Effector memory CD8-positive, alpha-beta T cell (primary cell): ENCODE measurements at places on chromosomes 7 and 10.
A peak's percentile ranks its signal among the peaks of the same experiment; 100 is the strongest.

- no peak overlapping the region for H3K4me3 ChIP-seq
- no peaks in the 10 kb centered on the region for H3K4me1 ChIP-seq
- no peaks in the 10 kb centered on the region for H3K36me3 ChIP-seq
Observed at GRCh38 chr7:126843336-126843735, 409.4 kb downstream of the GRM8 start.

- H3K27ac ChIP-seq, result no peak overlapping the region
- H3K4me3 ChIP-seq, result no peak overlapping the region
- H3K36me3 ChIP-seq, result peaks cover 8% of the 10 kb centered on the region
- H3K27me3 ChIP-seq, result no peaks in the 10 kb centered on the region
- DNase-seq, result no peak
Observed at GRCh38 chr7:99105756-99106155, 38.2 kb downstream of the SMURF1 start.

DNA sequence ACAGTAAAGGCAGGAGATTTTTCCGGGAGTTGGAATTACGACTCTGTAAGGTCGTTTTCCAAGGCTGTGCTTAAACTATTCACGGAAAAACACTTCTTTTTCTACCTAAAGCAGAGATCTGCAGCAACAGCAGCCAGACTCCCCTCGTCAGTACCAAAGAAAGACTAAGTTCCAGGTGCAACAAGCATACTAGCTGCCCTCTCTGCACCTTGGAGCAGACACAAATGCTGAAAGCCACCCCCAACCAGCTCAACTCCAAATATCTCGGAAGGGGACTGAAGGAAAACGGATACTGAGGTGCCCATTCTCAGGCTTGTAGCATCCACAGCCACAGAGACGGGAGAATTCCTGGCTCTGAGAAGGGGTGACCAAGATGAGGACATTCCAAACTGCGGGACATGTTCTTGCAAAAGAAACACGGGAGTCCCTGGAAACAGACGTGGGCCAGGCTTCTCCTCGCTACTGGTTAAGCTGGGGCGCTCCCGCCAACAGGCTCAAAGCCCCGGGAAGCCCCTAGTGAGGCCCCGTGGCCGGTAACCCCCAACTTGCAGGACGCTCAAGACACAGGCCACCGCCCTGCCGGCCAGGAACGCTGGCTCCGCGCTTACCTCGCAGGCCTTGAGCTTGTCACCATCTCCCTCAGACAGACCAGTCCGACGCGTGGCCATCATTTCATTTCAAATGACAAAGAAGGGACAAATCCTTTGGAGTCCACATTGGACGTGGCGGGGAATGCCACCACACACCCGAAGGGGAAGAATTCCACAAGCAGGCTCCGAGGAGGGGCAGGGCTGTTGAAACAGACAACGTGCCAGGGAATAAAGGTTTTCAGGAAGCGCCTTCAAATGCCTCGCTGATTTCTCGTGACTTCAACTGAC lies 2.2 kb downstream of the ARHGAP21 start:
- H3K27ac ChIP-seq, result peak overlapping the region; percentile 91
- peaks cover 10% of the 10 kb centered on the region for H3K36me3 ChIP-seq
- peaks cover 14% of the 10 kb centered on the region for H3K4me1 ChIP-seq
- no peaks in the 10 kb centered on the region for H3K27me3 ChIP-seq
- H3K4me3 ChIP-seq, result peak overlapping the region; percentile 92

- no peaks in the 10 kb centered on the region for H3K36me3 ChIP-seq
- peaks cover 3% of the 10 kb centered on the region for H3K27me3 ChIP-seq
Observed at GRCh38 chr7:142025896-142026295, 30.2 kb downstream of the MGAM start.

GRCh38 chr10:102761981-102762380 lies 18.2 kb downstream of the WBP1L start:
- H3K4me3 ChIP-seq, result no peak overlapping the region
- peaks cover 27% of the 10 kb centered on the region for H3K4me1 ChIP-seq
- no peak overlapping the region for H3K27ac ChIP-seq
- no peak for DNase-seq
- no peaks in the 10 kb centered on the region for H3K27me3 ChIP-seq

DNA sequence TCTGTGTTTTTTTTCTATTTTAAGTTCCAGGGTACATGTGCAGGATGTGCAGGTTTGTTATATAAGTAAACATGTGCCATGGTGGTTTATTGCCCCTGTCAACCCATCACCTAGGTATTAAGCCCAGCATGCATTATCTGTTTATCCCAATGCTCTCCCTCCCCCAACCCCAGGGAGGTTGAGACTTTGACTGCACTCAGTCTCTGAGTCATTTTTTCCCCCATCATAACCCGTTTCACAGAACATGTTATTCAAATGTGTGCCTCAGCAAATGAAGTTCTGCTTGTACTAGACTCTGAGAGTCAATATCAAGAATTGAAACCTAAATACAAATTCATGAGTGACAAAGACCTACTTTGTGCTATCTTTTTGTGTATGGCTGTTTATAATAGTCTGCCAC lies 70.0 kb upstream of the CYP26C1 start:
- H3K36me3 ChIP-seq, result no peaks in the 10 kb centered on the region
- peaks cover 3% of the 10 kb centered on the region for H3K4me1 ChIP-seq
- no peaks in the 10 kb centered on the region for H3K27me3 ChIP-seq
- H3K4me3 ChIP-seq, result no peak overlapping the region
- no peak overlapping the region for H3K27ac ChIP-seq

DNA sequence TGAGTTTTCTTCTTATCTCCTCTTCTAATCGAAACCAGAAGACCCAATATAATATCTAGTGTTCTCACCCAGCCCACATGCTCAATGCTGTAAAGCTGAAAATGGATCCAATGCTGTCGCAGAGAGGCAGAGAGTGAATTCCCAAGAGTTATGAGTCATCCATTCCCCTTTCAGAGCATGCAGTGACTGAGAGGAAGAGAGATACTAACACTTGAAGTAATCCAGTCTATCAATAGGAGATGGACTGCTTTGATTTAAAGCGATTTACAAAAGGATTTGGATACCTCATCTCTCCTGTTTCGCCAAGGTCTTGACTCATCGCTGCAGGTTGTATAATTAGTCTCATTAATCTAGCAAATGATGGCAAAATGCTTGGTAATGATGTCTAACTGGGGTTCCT lies 41.5 kb upstream of the PRKCQ start:
- H3K27me3 ChIP-seq, result no peaks in the 10 kb centered on the region
- H3K4me1 ChIP-seq, result peaks cover 6% of the 10 kb centered on the region
- no peak overlapping the region for H3K4me3 ChIP-seq
